ENCODE measurements at places on chromosomes 16 and 17.

DNA sequence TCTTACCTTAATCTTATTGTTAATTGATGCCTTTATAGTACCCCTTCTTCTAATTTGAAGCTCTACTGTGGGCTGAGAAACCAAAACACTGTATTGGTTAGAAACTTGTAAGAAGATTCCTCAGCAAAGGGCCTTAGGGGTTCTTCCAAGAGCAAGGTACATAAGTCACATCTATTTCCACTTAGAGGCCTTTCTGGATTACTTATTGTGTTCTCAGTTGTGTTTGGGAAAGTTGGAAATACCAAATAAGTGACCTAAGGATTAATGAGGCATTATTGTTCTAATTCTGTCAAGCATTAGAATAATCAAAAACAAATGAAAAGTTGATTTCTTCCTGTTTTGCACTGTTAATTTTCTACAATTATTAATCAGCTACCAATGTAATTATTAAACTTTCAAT, 85.8 kb downstream of the SKAP1 start:
- DNase-seq = no peak

DNA sequence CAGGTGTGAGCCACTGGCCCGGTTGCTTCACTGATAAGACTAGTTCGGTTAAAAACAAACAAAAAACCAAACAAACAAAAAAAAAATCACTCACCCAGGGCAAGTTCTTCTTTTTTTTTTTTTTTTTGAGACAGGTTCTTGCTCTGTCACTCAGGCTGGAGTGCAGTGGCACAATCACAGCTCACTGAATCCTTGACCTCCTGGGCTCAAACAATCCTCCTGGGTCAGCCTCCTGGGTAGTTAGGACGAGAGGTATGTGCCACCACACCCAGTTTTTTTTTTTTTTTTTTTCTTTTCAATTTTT, 119.5 kb upstream of the CORO6 start:
- no peak for DNase-seq

DNA sequence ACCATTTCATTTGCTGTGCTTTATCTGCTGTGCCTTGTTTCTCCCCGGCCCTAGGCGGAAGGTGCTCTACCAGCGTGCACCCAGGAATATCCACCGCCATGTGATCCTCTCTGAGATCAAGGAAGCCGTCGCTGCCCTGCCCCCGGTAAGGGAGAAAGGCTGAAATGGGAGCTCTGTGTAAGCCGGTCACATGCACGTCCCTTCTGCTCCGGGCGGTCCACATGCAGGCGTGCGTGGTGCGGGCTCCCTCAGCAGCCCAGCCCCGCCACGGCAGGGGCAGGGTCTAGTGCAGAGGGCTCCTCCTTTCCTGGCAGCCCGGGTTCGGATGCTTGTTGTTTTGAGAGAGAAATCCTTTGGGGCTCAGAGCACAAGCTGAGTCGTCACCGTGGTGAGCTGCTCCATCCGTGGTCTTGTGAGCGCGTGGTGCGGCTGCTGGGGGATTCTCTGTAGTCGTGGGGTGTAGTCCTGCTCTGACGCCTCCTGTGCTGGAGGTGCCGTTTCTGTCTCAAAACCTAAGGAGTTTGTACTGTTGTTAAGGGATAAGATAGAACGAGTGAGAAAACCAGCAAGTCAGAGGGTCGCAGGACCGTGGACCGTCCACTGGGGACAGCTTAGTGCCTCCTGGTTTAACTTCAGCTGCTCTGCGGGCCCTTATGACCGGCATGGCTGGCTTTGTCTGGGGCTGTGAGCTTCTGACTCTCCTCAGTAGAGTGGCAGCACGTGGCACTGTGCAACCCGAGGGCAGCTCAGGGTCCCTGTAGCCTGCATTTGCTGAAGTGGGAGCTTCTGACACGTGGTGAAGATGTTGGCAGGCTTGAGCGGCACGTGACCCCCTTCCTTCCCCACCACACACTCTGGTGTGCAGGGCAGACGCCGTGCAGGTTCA, 12.3 kb upstream of the MC1R start:
- DNase-seq = no peak

DNA sequence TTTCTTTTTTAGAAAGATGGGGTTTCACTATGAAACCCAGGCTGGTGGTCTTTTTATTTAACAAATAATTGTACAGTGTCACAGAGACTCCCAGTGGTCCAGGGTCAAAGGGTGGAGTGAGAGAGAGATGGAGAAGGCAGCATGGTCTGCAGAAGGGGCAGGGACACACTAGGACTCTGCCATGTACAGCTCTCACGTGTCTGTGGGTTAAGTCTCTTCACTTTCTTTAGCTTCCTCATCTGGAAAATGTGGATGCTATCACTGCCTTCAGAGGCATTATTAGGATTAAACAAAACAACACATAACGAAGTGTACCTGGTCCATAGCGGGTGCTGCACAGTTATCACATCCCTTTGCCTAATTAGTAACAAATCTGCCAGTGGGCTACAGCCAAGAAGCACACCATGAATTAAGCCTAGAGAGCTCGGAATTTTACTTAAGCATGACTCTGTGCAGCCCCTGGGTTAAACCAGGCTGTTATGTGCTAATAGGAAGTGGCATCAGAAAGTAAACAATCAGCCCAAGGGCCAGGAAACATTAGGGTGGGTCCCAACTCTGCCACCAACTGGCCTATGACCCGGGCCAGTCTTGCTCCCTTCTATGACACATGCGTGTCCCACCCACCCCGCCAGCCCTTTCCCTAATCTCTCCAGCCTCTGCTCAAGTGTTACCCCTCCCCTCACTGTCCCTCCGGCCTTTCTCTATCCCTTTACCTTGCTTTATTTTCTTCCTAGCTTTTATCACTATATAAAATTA, 13.9 kb downstream of the TOP3A start:
- no peak for DNase-seq

DNA sequence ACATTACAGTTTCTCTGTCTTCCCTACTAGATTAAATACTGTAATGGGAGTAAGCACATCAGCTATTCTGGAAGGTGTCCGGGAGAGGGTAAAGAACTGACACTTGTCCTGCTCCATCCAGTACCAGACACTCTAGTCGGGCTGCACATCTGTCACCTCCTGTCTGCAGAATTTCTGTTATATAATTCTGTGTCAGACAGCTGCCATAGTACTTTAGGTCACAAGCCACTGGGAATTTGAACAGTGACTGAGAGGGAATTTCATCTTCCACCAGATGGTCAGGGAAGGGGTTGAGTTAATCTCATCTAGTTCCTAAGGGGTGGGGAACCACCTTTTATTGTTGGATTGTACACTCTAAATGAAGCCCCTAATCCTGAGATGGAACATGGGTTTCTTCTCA, 58.6 kb upstream of the NUDT7 start:
- DNase-seq = no peak

Measured in effector memory CD8-positive, alpha-beta T cell (primary cell).